Epithelial cell of alveolus of lung (primary cell): ENCODE measurements at places on chromosomes 1 and 21. TPM values are rescaled to one million over a fixed set of nuclear protein-coding genes. Genes with fewer than 3 reads are reported as not detected.

Gene PLA2G2D
- not detected in 2 replicates for total RNA-seq

Gene MX2
- 0.80 and 3.0 TPM in 2 replicates for total RNA-seq

Gene ZYG11A
- 0.96 and 1.0 TPM in 2 replicates for total RNA-seq

Gene UAP1
- 22.0 and 106 TPM in 2 replicates for total RNA-seq

Gene CR1L
- not detected in 2 replicates for total RNA-seq

Gene GPR25
- total RNA-seq: 0.48 TPM in 1 of 2 replicates, not detected in the other

Gene CAPN8
- 0.26 TPM in 1 of 2 replicates, not detected in the other for total RNA-seq

Gene LAMB3
- total RNA-seq: 4.8 and 35.4 TPM in 2 replicates

Gene KRTAP20-4
- total RNA-seq: not detected in 2 replicates

Gene CLDN19
- 1.6 TPM in 1 of 2 replicates, not detected in the other for total RNA-seq

Gene RNF186
- total RNA-seq: not detected in 2 replicates

Gene TCHH
- under 0.01 TPM in 1 of 2 replicates, not detected in the other for total RNA-seq

Gene CELA3B
- total RNA-seq: not detected in 2 replicates

Gene LIPI
- total RNA-seq: not detected in 2 replicates

Gene SEMA6C
- 1.7 and 5.5 TPM in 2 replicates for total RNA-seq

Gene SLC45A1
- 4.3 and 7.2 TPM in 2 replicates for total RNA-seq
